NCI-H1092 (cell line): ENCODE measurements at places on chromosomes 1 and 21.
A peak's percentile ranks its signal among the peaks of the same experiment; 100 is the strongest.

DNA sequence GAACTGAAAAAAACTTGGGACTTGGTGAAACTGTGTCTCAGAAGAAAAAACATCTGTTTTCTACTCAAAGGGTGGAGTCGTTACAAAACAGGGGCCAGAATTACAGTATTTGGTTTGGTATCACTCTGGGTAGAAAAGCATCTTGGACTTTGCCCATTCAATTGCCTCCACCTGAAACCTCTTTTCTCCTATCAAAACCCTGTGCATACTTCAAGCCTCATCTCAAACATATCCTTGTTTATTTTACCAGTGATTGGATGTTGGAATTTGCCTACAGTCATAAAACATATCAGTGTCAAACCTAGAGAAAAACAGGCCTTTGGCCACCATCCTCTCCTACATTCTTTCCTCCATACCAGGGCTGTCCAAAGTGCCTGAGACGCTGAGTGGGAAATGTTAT is 281.5 kb downstream of the PLPP3 start:
- no peak for DNase-seq

- no peak for DNase-seq
These were observed 37.7 kb downstream of the FAAP20 start for GRCh38 chr1:2156866-2157265.

GRCh38 chr1:117162816-117163215 is 41.3 kb upstream of the TRIM45 start:
- no peak for DNase-seq

DNA sequence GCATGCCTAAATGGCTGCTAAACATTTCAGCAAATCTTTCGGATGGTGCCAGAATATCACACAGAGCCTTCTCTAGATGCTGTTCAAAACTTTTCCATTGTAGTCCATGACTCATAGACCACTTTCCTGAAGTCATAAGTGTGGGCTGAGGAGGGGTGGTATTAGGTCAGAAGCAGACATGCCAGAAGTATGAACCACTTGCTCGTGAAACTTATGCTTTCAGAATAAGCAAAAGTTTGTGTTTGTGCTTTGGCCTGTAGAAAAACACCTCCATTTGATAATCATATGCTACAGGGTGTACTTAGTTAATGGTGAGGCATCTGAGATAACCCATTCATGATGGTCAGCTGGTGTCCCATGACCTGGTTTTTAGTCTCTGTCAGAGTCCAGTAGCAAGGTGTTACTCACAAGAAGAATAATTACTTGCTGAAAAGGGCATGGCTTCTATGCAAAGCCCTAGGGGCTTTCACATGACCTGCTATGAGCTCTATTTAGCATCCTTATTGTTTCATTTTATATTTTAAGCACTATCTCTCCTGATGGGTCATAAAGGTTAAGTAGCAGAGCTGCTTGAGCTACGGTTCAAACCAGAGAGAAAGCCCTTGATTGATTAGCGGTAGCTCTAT is 183.1 kb upstream of the IVNS1ABP start:
- DNase-seq = no peak

- DNase-seq = no peak
These were observed 7.8 kb downstream of the ITLN1 start for GRCh38 chr1:160877221-160877620.

- DNase-seq = no peak
These were observed 56.7 kb downstream of the PRRX1 start for GRCh38 chr1:170720661-170721060.

GRCh38 chr1:37662031-37662755 is 27.5 kb upstream of the RSPO1 start:
- DNase-seq = no peak

DNA sequence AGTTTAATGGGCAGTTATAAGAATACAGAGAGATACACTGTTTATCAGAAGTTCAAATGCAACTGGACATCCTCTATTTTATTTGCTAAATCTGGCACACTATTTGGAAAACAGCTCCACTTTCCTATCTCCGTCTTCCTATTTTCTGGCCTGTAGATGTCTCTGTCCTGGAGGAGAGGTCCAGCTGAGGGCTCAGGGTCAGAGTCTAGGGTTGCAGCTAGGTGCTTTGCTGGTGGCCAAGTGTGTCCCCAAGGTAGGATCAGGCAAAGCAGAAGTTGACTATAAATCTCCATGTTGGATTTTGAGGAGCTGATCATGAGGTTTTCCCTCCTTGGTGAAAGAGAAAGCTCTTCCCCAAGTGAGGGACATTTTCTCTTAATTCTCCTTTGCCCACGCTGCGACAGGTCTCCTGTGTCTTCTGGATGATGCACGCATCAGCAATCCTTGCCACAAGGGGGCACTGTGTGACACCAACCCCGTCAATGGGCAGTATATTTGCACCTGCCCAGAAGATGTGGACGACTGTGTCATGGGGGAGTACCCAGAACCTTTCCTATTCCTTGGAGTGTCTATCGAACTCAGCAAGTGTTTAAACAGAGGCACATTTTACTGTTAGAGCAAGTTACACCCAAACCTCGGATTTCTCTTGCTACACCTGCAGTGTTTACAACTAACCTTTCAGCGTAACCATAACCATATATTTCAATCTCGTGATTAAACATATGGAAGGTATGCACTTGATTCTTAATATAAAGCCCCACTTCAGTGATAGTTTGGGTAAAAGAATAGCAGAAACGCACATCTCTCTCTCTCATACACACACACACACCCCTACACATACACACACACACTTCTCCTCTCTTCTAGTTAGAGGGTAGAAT is 10.2 kb downstream of the ADAM30 start:
- peak; percentile 2 for DNase-seq

- DNase-seq = peak; percentile 40
These were observed 249.2 kb downstream of the TOMM20 start for GRCh38 chr1:234879147-234880080.

GRCh38 chr1:166165661-166166328 is 1.0 kb downstream of the FAM78B start:
- DNase-seq = no peak

GRCh38 chr21:42514883-42515228 is 1.2 kb downstream of the SLC37A1 start:
- no peak for DNase-seq

GRCh38 chr1:42844592-42845140 is 1.7 kb upstream of the ZNF691 start:
- no peak for DNase-seq

DNA sequence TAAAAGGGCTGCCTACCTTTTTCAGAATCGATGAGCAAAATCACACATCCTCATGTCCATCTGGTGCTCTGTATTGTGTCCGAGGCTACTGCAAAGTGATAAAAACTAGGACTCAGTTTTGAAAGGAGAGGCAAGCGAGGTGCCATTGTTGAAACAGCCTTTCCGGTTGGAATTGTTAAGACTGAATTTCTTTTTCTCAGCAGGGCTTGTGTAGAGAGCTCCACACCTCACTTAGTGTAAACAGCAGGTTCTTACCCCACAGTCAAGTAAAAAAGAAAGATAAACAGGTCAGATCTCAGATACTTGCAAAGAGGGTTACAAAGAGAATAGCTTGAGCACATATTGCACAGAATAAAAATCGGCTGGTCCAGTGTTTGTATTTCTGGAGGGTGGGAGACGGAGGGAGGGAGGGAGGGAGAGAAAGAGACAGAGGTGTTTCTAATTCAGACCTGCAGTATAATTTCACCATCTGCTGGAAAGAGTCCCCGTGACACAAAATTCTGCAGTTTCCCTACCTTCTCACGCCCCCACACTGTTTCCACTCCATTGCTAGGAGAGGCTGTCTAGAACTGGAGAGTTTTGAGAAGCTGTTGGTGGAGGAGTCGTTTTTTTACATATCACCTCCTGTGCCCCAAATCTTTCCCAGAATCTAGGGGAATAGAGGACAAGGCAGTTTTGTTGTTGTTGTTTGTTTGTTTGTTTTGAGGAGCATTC is 82.5 kb downstream of the EDEM3 start:
- no peak for DNase-seq

- no peak for DNase-seq
These were observed 224.2 kb upstream of the RUNX1 start for GRCh38 chr21:35273333-35273732.

GRCh38 chr1:216846339-216846738 is 123.1 kb upstream of the ESRRG start:
- DNase-seq = no peak
